ENCODE measurements at places on chromosomes 4 and X.

- DNase-seq: peak; percentile 87
Observed at GRCh38 chr4:137032222-137032621, 500.1 kb downstream of the PCDH18 start.

DNA sequence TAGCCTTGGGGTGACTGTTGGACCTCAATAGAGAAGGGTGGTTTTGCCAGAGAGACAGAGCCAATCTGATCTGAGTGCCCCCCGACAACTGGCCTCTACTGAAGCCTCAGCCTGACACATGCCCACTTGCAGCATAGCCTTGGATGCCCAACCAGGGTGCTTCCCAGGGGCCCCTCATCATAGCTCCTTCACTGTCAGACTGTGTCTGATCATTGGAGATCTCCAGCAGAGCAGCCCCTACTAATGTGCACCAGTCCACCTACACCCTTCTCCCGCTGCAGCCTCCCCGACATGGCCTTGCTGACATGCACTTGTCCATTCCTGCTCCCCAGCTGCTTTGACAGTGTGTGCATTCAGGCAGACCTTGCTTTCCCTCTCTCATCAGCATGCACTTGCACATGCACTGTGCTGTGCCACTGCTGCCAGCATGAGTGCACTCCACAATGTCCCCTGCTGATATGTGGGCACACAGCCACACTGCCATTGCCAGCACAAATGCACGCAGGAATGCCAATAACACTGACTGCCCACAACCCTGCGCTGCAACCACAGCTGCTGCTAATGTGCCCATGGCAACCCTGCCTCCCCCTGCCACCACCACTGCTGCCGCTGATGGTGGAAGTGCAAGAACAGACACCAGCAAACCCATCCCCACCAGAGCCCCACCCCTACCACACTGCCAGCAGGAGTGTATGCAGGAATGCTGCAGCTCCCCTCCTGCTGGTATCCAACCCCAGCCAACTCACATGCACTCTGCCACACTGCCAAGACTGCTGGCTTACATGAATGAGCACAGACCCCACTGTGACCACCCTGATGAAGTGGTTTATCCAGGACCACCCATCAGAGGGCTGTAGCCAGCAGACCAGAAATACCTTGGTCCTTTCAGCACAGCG lies 68.1 kb upstream of the ZMAT1 start:
- DNase-seq: no peak

GRCh38 chr4:101730291-101731117 lies 60.0 kb upstream of the BANK1 start:
- DNase-seq: peak; percentile 46

GRCh38 chrX:134512566-134512965 lies 52.6 kb downstream of the HPRT1 start:
- DNase-seq: no peak

- DNase-seq: no peak
Observed at GRCh38 chr4:159719531-159719930, 616.7 kb downstream of the RAPGEF2 start.

DNA sequence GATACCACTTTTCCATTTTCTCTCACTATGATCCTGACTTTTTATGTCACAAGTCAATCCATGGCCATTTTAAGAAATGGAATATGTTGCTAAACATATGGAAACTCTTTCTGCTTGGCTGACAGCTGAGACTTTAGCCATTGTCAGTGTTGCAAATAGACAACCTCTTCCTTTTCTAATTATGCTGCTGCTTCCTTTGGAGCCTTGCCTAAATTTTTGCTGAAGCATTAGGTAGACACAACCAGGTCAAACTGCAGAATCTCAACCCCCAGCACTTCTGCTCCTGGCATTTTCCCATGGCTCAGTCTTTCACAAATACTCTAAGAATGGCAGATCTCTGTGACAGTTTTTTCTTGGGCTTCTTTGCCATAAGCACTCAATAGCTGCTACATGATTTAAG lies 543.3 kb downstream of the GRID2 start:
- no peak for DNase-seq

DNA sequence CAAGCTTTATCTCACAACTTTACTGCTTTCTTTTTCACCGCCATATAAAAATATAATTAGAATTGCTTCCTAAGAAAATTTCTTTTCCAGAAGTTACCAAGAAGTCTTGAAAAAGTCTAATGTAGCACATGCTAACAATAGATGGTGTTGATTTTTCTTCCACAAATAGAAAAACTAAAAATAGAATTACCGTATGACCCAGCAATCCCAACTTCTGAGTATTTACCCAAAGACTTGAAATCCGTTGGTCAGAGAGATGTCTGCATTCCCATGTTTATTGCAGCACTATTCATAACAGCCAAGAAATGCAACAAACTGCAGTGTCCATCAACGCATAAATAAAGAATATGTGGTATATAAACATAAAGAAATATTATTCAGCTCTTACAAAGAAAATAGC lies 17.8 kb upstream of the EDNRA start:
- DNase-seq: no peak

DNA sequence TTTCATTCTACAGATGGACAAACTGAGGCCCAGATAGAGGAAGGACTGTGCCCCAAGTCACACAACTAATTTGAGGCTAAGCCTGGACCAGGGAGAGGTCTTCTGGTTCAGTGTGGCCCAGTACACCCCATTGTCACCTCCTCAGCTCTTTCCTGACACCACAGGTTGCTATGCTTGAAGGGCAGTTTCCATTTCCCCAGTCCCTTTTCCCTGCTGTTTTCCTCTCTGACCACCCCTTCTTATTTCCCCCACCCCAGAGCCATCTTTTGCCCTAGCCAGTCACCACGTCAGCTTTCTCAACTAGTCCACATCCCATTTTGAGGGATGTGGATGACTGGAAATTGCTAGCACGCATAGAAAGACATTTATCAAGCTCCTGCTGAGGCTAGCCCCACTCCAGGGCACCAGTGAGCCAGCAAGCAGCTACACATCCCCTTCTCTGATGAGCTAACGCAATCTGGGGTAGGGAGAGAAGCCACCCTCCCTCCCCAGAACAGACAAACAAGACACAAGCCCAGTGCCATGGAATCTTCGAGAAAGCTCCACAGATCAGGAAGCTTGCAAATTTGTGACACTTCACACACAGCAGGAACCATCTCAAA lies 1.3 kb downstream of the GABRE start:
- DNase-seq: no peak

- no peak for DNase-seq
Observed at GRCh38 chr4:172553216-172553615, 615.4 kb upstream of the GALNT7 start.

DNA sequence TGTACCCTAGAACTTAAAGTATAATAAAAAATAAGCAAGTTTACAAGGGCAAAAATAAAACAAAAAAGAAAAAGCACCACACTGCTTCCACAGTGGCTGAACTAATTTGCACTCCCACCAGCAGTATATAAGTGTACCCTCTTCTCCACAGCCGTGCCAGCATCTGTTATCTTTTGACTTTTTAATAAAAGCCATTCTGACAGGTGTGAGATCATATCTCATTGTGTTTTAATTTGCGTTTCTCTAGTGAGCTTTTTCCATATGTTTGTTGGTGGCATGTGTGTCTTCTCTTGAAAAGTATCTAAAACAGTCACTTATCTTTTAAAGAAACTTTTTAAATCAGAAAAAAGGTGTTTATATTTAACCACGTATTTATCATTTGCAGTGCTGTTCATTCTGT lies 71.3 kb downstream of the NFKB1 start:
- DNase-seq: no peak

- no peak for DNase-seq
Observed at GRCh38 chr4:2290974-2291704, 29.2 kb upstream of the MXD4 start.

- DNase-seq: peak; percentile 7
Observed at GRCh38 chr4:52968241-52968640, 106.1 kb downstream of the RASL11B start.

- DNase-seq: no peak
Observed at GRCh38 chrX:71509289-71509688, 23.6 kb upstream of the OGT start.

DNA sequence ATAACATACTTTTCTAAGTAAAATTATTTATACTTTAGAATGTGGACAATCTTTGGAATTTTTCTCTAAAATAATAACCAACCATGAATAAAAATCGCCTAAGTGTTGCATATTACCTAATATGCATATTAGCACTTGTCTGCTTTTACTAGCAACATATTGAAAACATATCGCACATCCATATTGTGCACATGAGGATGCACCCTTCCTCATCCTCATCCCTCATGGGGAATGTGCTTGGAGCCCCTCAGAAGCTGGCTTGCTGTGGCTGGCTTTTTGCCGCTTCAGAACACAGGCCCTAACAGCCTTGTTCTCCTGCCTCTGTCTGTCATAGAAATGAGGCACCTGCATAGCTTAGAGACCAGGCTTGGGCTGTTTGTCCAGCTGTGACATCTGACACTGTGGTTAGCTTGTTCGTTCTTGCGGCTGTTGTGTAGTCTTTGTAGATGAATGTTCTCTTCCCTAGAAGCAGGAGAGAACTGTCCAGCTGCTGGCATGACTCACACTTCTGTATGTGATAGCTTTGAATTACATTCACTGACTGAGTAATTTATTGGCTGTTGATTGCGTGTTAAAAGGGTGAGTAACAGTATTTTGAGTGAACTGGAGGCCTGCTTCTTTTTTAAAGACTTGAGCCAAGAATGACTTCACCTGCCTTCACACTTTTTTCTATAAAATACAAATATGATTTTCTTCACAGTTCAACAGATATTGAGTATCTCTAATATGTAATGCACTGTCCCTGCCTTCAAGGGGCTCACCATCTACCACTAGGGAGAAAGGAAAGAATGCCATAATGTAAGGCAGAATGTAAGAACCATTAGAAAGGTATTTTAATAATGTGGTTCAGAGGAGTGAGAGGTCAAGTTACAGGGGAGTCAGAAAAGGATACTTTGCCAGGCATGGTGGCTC lies 81.9 kb downstream of the HMGB2 start:
- peak; percentile 86 for DNase-seq

GRCh38 chrX:133947022-133947421 lies 38.4 kb downstream of the GPC3 start:
- no peak for DNase-seq

DNA sequence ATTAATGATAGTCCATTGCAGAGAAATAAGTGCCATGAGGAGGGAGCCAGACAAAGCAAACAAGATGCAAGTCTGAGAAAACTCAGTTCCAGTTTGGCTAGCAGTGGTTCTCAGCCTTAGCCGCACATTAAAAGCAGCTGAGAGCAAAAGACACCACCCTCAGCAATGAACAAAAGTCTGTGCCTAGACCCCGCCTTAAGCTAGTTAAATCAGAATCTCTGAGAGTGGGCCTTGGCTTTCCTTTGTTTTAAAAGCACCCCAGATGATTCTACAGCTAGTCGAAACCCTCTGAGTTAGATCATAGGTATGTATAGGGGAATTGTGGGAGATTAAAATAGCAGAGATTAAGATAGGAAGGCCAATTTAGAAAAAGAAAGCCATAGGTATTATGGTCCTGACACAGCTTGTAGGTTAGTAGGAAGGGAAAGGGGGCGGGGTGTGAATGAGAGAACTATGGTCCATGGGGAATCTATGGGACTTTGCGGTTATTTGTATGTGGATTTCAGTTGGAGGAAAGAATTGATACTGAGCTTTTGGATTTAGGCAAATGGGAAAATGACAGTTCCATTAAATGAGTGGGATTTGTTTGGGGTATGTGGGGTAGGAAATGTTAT lies 12.0 kb downstream of the SPRY1 start:
- no peak for DNase-seq

GRCh38 chrX:371907-372306 lies 14.8 kb downstream of the PPP2R3B start:
- DNase-seq: no peak

- no peak for DNase-seq
Observed at GRCh38 chr4:147824884-147825283, 93.0 kb downstream of the ARHGAP10 start.

DNA sequence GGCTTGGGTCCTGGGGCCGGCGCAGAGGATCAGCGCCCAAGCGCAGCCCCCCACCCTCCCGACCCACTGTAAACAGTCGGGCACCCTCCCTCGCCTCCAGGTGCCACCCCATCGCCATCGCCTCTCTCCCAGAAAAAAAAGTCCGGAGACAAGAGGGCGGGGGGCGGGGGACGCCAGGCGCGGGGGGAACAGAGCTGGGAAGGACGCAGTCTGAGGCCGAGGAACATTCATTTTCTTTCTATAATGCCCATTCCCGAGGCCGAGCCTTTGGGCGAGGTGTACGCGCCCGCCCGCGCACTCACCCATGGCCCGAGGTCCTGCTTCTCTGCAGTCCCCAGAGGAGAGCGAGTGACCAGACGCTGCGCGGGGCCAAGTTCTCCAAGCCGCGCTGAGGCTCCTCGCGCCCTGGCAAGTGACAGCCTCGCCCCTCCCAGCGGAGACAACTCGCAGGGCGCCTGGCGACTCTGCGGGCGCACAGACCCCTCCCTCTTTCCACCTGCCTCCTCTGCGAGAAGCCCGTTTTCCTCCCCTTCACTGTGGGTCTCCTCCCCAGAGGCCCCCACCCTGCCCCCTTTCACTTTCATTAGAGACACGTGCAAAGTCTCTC lies 63.5 kb upstream of the WDR17 start:
- DNase-seq: no peak

GRCh38 chr4:154687840-154688239 lies 56.0 kb upstream of the LRAT start:
- DNase-seq: no peak

GRCh38 chr4:184282895-184283654 lies 65.4 kb upstream of the ENPP6 start:
- no peak for DNase-seq

DNA sequence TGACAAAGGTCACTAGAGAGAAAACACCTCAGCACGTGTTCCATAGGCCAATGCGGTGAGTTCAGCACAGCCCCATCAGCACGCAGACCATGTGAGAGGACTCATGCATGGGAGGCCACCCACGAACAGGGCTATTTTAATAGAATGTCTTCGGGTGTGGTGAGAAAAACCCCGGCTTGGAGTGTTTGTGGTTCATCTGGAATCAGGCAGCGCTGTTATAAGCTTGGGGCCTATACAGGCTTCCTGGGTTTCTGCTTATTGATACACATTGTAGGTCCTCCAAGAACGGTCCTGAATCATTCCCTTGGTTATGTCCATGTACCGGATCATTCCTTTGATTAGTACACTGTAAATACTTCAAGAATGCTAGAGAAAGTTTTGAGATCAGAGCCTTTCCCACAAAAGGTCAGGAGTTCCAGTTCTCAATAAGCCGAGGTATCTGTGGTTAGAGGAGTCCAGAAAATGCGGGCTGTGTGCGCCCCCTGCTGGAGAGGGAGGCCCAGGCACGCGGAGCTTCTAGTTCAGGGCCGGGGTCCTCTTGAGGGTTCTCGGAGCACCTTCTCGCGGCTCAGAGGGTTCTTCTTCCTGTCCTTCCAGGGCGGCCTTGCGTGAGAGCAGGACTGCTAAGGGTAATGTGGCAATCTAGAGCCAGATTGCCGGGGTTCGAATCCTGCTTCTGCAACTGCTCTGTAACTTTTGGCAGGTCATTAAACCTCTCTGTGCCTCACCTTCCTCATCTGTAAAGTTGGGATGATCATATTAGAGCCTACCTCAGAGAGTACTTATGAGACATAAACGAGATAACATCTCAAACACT lies 51.8 kb downstream of the TLR10 start:
- peak; percentile 1 for DNase-seq

- no peak for DNase-seq
Observed at GRCh38 chr4:6041800-6042199, 23.6 kb upstream of the C4orf50 start.

Data from DMS 273 treated with DMSO at 0.1 percent for 48 hours (cell line).